Astrocyte (in vitro differentiated cells and primary cell): ENCODE measurements at places on chromosomes 5 and 9. TPM values are rescaled to one million over a fixed set of nuclear protein-coding genes. Genes with fewer than 3 reads are reported as not detected.

CXCL14 gene
- 0.53 and 1.0 TPM in 2 replicates for total RNA-seq

RABGAP1 gene
- total RNA-seq, result 44.7 and 48.3 TPM in 2 replicates

NOXA1 gene
- total RNA-seq, result 0.50 and 0.84 TPM in 2 replicates

IL5 gene
- not detected in 2 replicates for total RNA-seq

PCDHB7 gene
- total RNA-seq, result 0.79 and 1.0 TPM in 2 replicates

GRCh38 chr9:70639853-70640814 is 225.7 kb upstream of the KLF9 start:
- peak; percentile 26 for DNase-seq
- no peak overlapping the region for H3K27ac ChIP-seq
- no peaks in the 10 kb centered on the region for H3K36me3 ChIP-seq
- no peaks in the 10 kb centered on the region for H3K4me1 ChIP-seq

DNA sequence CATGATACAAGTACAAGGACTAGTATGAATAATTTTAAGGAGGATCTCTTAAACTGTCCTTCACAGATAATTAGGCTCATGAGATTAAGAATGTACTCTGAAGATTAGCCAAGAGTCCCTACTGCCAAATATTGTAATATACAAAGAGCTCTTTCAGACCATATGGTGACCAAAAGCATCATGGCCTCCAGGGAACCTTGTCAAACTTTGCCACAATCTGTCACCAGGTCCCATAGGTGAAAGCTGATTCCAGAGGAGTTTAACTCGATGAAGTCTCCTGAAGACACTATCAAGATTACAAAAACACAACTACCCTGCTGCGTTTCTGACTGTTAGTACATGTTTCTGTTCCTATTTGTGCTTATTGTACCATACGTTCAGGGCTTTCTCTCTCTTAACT is 395.4 kb upstream of the ITGA1 start:
- no peak for DNase-seq
- H3K27me3 ChIP-seq, result no peaks in the 10 kb centered on the region
- no peaks in the 10 kb centered on the region for H3K4me1 ChIP-seq
- H3K36me3 ChIP-seq, result no peaks in the 10 kb centered on the region
- H3K4me3 ChIP-seq, result no peak overlapping the region

- H3K27me3 ChIP-seq, result no peaks in the 10 kb centered on the region
- no peak for DNase-seq
- no peak overlapping the region for H3K27ac ChIP-seq
- no peak overlapping the region for H3K4me3 ChIP-seq
- peaks cover 2% of the 10 kb centered on the region for H3K4me1 ChIP-seq
Observed at GRCh38 chr5:132659598-132660493, 1.9 kb downstream of the IL13 start.

GRCh38 chr9:3708751-3709150 is 182.9 kb upstream of the RFX3 start:
- peak; percentile 30 for DNase-seq
- H3K4me1 ChIP-seq, result no peaks in the 10 kb centered on the region
- no peak overlapping the region for H3K27ac ChIP-seq
- H3K4me3 ChIP-seq, result no peak overlapping the region
- no peaks in the 10 kb centered on the region for H3K36me3 ChIP-seq

- H3K4me3 ChIP-seq, result no peak overlapping the region
- no peaks in the 10 kb centered on the region for H3K4me1 ChIP-seq
- H3K27ac ChIP-seq, result no peak overlapping the region
- no peak for DNase-seq
Observed at GRCh38 chr9:132752877-132753592, 82.8 kb downstream of the GTF3C4 start.

DNA sequence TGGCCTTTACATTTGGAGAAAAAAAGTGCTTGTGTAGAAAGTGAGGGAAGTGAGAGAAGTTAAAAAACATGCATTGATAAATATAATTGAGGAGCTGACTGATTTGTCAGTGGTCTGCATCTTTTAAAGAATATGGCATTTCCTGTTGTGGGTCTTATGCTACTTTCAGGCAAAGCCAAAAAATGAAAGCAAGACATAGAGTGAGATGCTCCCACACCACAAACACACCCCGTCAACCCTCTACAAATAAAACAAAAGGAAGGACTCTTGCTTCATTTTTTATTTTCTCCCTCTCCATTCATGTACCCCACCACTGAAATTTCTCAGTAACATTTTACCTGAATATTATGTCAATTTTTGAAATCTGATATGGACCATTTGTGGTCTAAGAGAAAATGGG is 22.1 kb upstream of the PLCXD3 start:
- no peak overlapping the region for H3K27ac ChIP-seq
- no peak overlapping the region for H3K4me3 ChIP-seq
- no peaks in the 10 kb centered on the region for H3K27me3 ChIP-seq
- no peak for DNase-seq

DNA sequence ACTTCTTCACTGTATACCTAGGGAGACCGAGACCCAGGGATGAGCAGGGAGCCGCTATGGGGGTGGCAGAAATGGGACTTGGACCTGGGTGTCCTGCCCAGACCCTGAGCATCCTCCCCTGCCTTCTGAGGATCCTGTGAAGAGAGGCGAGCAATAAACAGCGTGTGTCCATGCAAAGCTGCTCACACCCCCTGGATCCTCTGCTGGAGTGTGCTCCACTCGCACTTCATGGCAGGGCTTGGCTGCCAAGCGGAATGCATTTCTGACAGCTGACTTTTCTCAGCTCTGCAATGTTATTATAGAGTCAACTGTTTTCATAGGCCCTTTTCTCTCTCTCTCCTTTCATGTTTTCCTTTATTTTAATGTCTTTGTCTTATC is 31.0 kb upstream of the ALDH1B1 start:
- H3K27ac ChIP-seq, result peak overlapping the region; percentile 35
- H3K36me3 ChIP-seq, result no peaks in the 10 kb centered on the region

DNA sequence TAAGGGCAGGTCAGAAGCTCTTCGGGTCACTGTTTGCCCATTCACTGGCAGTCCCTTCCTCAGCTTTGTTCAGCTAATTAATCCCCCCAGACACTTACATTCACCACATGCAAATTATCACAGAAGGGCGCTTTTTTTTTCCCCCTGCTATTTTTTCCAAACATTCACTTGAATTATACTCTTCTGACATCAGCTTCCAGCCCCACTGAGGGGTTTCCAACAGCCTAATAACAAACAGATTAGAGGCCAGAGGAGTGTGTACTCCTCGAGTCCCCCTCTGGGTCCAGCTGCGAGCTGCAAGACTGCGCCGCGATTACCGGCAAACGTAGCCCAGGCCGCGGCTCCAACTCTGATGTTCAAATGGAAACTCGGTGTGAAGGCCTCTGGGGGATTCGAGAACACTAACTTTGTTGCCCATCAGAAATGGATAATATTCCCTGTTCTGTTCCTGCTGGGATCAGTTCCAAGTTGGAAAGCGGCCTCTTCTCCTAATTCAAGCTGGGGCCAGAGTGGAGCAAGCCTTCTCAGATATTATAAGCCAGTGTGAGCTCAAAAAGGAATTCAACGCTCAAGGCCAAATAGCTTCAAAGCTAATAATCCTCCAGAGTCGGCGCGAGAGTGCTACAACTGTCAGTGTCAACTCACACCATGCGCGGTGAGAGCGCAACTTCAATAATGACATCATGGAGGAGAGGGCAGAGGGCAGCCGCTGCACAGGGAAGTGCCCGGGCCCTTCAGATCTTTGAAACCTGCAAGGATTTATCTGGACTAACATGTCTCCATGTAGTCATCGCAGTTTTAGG is 560.8 kb downstream of the BNC2 start:
- H3K27me3 ChIP-seq, result peaks cover 6% of the 10 kb centered on the region
- no peaks in the 10 kb centered on the region for H3K36me3 ChIP-seq
- no peak overlapping the region for H3K4me3 ChIP-seq
- H3K27ac ChIP-seq, result no peak overlapping the region
- no peaks in the 10 kb centered on the region for H3K4me1 ChIP-seq

DNA sequence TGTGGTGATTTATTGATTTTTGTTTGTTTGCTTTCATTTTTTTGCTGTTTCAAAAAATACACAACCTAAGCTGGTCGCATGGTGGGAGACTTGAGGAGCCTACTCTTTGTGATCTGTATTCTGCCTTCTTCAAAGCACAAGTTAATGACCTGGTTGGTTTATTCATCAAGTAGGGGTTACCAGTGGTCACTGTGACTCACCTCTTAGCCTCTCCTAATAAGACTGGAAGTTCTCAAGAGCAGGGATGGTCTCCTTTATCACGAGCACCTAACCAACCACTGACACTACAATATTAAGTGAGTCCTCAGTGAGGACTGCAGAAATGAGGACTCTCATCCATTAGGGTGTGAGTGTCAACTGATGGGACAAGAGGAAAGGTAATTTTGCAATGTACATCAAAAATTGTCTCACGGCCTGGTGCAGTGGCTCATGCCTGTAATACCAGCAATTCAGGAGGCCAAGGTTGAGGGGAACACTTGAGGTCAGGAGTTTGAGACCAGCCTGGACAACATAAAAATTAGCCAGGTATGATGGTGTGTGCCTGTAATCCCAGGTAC is 13.6 kb upstream of the MTMR12 start:
- peaks cover 2% of the 10 kb centered on the region for H3K27me3 ChIP-seq
- H3K4me3 ChIP-seq, result no peak overlapping the region
- no peaks in the 10 kb centered on the region for H3K4me1 ChIP-seq
- no peaks in the 10 kb centered on the region for H3K36me3 ChIP-seq
- peak; percentile 53 for DNase-seq

DNA sequence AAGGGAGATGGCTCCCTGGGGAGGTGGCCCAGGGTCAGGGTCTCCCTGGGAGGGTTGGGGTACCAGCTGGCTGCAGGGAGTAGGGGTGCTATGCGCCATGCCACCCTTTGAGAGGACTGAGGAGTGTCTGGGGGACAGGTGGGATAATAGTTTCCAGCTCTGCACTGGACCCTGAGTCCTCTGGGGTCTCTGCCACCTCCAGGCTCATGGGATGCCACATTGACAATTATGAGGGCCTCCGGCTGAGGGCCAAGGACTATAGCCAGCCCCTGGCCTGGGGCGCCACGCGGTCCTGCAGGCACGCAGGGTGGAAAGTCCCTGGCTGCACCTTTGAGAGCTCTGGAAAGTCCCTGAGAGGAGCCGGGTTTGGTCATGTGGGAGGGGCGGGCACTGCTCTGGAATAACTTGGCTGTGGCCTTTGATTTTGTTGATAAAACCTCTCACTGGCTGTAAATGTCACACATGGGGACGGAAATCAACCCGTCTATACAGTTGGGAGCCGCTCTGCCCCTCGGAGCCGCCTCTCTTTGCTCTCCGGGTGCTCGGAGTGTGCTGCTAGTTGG is 16.0 kb downstream of the TRAF2 start:
- peaks cover 17% of the 10 kb centered on the region for H3K4me1 ChIP-seq
- H3K36me3 ChIP-seq, result peaks cover 4% of the 10 kb centered on the region
- H3K4me3 ChIP-seq, result no peak overlapping the region
